ENCODE measurements at places on chromosomes 11 and 22. TPM values are rescaled to one million over a fixed set of nuclear protein-coding genes. Genes with fewer than 3 reads are reported as not detected.

Gene ALX4
- not detected for total RNA-seq

Gene FDX1
- total RNA-seq: 7.8 TPM

Gene INS
- total RNA-seq: not detected

Gene OR10W1
- not detected for total RNA-seq

Gene FAM76B
- 17.6 TPM for total RNA-seq

Gene SLC29A2
- 0.28 TPM for total RNA-seq

Gene TRIM48
- not detected for total RNA-seq

Gene CDC45
- 12.5 TPM for total RNA-seq

Data from endothelial cell of coronary artery (primary cell).